ENCODE measurements at places on chromosomes 1 and 21. TPM values are rescaled to one million over a fixed set of nuclear protein-coding genes. Genes with fewer than 3 reads are reported as not detected.

The METTL18 gene
- total RNA-seq, result 12.0 TPM

The ANGPTL3 gene
- total RNA-seq, result not detected

The CELA2A gene
- total RNA-seq, result not detected

The C8A gene
- not detected for total RNA-seq

The TMPRSS15 gene
- total RNA-seq, result not detected

The ALPL gene
- total RNA-seq, result 14.7 TPM

The SLC9C2 gene
- not detected for total RNA-seq

The PRAMEF14 gene
- not detected for total RNA-seq

The RORC gene
- total RNA-seq, result not detected

The CYP4A11 gene
- total RNA-seq, result not detected

The LYSMD1 gene
- total RNA-seq, result 5.4 TPM

The PPP1R8 gene
- total RNA-seq, result 48.3 TPM

All from activated B cell treated with CpG ODN at 0.5 μM for 24 hours (primary cell).